CD14-positive monocyte (primary cell): ENCODE measurements at places on chromosomes 2 and 18.

- DNase-seq, result no peak
Observed at GRCh38 chr2:556485-556884, 120.7 kb downstream of the TMEM18 start.

DNA sequence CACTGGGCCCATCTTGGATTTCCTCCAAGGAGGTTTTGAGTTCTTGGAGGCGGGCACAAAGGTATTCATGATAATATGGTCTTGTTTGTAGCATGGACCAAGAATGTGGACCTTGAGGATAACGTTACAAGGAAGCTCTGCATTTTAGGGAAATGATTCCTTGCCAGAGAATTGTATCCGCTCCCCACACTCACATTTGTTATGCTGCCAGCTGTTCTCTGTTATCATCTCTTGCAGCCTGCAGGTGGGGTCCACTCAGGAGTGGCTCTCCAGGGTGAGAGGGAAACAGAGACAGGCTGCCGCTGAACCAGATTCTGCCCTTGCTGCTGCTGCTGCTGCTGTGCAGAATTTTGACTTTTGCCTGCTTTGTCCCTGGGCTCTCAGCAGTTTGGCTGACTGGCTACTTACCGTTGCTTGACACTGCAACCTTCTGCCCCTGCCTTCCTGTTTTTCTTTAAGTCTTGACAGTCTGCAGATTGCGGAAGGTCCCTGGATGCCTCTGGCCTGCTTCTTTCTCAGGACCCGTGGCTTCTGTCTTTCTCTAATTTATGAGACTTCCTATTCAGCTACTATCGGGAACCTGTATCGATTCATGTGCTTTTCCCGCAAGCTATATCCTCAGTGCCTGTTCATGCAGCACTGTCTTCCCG is 122.3 kb upstream of the DOCK10 start:
- no peak for DNase-seq

DNA sequence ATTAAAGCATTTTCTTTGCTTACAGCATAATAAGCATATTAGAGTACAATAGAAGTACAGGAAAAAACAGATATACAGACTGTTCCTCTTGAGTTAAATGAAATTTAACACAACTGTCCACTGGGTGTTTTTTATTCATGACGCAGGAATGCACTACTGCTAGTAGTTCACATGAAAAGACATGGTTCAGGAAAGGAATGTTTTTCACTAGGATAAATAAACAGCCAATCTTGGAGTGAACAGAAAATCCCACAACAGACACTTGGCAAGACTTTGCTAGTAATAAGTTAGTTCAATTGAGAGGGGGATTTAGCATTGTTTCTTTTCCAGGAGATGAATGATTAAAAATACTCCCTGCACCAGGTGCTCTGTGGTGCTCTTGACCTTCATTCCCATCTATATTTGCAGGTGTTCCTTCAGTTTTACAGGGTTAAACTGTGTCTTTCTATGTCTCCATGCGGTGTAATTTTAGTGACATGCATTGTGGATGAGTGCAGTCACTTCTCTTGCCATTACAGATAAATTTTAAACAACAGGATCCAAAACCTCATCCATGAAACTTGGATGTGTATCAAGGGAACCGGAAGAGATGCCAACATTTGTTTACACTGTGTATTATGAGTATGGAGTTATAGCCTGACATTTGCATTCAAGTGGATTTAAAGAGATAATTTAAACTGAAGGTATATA is 796.6 kb downstream of the DSC3 start:
- DNase-seq, result no peak

- peak; percentile 94 for DNase-seq
Observed at GRCh38 chr2:241508240-241509154, at the start of gene STK25. Gene STK25 (minus strand): TSS chr2:241508584. CDS start chr2:241508035, 549 bp downstream.

GRCh38 chr2:149132339-149132738 is 93.8 kb downstream of the LYPD6B start:
- no peak for DNase-seq

DNA sequence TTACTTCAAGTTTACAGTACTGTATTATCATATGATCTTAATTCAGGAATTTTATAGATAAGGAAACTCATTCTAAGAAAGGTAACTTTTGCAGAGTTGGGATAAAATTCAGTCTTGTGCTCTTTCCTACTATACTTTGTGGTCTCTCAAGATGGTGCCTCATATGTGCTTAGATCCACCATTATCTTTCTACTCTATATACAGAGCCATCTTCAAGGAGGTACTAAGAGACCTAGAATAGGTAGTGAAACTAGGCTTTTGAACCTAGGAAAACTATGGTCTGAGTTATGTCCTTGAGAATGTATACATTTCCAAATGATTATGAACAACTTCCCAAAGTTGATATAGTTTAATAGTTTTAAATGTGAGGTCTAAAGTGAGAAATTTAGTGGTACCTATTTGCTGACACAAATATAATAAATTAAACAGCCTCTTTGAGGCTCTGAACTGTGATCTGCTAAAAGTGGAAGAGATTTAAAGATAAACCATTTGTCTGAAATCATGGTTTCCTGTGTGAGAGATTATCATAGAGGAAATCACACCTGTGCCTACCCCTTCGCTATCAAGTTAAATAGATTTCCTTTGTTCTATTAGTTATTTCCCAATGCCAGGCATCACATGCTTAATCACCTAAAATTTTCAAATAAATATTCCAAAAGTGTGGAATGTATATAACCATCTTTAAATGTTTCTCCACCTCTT is 27.2 kb downstream of the ACAA2 start:
- no peak for DNase-seq
